ENCODE measurements at places on chromosomes 1 and 21.

DNA sequence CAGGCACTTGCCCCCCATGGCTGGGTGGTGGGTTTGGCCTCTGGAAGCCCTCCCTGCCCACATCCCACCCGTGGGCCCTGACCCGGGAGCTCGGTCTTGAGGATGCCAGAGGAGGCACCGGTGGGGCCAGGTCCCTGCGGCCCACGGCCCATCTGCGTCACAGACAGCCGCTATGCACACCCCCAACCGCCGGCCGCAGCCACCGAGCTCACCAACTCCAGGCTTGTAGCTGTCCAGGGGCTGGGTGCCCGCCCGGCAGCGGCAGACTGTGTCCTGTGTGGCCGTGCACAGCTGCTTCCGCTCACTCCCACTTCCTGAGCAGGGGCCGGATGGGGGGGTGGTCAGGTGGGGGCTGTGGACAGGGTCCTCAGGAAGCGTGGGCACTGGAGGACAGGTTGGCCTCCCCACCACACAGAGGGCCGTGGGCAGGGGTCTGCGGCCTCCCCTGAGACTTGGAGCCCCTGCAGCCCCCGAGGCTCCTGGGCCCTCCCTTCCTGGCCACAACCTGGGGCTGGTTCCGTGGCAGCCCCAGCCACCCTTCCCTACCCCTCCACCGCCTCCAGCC is 1.1 kb downstream of the TNFRSF4 start:
- DNase-seq: peak; percentile 84

DNA sequence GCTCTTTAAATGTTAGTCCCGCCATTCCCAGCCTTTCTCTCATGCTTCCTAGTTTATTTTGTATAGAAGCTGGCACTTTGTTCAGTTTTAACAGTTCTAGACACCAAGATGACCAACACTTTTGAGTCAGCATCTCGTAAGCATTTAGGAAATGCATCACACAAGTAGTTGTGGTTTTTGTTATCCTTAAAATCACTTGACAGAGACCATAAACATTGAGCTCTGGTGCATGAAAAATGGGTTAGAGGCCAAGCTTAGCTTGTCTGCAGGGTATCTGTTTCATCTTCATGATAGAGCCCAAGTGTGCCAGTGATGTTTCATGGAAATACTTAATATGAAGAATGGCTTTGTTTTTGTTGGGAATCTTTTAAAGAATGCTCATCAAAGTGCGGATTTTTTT is 159.7 kb downstream of the DISP1 start:
- DNase-seq: no peak

DNA sequence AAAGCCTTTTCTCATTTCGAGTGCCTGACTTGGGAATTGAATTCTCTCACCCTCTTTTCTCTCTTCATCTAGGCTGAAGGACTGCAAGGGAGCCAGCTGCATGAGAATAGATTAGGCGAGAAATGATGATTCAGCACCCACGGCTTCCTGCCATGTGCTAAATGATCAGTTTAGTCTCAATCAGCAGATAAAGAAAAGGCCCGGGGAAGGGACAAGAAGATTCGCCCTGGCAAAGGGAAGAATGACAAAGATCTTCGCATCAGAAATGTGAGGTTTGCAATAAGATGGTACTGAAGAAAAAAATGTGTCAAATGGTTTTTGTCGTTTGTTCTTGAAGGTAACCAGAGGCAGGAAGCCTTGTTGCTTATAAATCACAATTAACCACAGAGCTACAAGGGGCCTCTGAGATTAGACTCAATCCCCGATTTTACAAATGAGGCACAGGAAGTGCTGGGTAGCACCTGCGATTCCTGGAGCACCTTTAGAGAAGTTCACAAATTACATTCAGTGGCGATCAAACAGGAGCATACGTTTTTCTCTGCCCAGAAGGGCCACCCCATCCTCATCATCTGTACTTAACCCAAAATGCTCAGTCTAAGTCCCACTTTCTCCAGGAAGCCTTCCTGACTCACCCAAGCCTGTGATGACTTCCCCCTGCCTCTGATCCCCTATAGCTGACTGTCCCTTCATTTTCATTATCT is 183.4 kb downstream of the ZNF281 start:
- DNase-seq: no peak

DNA sequence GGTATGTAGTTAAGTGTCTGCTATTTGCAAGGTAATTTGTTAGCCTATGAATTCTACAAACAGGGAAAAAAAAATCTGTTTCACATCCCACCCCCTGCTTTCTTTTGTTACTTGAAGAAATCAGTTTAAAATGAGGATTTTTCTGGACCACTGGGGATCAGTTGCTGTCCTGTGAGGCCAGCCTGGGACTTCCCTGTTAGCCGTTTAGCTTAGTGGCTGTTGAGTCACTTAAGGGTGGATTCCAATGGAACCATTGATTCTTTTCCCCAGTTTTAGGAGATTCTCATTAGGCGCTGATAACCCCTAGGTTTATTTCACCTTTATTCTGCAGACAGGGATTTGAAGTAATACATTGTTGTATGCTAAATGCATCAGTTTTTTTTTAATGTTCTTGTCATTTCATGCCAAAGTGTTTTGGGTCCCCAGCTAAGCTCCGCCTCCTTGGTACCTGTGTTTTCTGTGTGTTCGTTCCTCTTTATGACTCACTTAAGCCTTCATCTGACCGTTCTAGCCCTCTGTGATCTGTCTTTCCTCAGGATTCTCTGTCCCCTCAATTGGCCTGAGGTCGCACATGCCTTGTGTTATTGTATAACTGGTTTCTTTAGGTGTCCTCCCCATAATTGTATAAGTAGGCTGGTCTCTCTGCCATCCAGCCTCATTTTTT is 59.3 kb downstream of the NOS1AP start:
- no peak for DNase-seq

GRCh38 chr1:77170687-77171086 is 48.5 kb downstream of the PIGK start:
- no peak for DNase-seq

DNA sequence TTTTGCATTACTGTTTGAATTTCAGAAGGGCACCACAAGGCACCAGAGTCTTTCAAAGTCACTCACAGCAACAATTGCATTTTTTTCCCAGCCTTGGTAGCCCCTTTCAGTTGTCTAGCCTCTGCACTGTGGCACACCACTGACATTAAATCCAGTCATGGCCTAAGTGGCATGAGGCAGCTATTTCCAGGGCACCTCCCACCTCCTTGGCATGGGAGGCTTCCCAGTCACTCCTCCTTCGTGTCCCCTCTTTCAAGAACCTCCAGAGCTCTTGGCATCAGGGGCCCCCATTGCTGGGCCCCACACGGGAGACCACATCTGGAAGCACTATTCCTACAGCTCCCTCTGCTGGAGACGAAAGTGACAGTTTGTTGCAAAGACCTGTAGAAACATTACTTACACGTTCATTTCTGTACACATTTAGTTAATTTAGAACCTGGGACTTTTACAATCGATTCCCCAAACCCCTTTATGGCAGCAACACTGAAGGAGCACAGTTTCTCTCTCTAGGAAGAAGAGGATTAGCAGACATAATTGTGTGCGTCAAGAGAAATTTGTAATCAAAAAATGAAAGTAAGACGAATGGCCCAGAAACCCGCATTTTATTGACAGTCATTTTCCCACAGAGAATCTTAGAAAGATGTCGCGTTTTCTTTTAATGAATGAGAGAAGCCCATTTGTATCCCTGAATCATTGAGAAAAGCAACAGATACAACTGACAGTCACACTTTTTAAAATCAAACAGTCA is 5.7 kb upstream of the CHD5 start:
- peak; percentile 14 for DNase-seq

DNA sequence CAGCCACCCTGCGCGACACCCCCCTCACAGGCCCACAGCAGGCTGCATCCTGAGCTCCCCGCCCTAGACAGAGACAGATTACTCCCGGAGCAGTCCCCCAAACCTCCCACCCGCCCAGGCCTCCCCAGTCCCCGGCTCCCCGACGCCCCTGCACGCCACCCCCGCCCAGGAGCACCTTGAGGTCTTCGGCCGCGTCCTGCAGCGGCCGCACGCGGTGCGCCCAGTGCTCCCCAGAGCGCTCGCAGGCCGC is 731 bp downstream of the TRIM11 start:
- no peak for DNase-seq

Data from mucosa of descending colon (tissue), 3 donors.